ENCODE measurements at places on chromosomes 3 and 15.

- no peak for ATAC-seq
Observed at GRCh38 chr3:123229145-123229544, 27.4 kb downstream of the SEC22A start.

- ATAC-seq: no peak
Observed at GRCh38 chr15:22811640-22812039, 25.2 kb downstream of the NIPA1 start.

GRCh38 chr3:8623741-8624140 is 20.9 kb downstream of the SSUH2 start:
- ATAC-seq: no peak

DNA sequence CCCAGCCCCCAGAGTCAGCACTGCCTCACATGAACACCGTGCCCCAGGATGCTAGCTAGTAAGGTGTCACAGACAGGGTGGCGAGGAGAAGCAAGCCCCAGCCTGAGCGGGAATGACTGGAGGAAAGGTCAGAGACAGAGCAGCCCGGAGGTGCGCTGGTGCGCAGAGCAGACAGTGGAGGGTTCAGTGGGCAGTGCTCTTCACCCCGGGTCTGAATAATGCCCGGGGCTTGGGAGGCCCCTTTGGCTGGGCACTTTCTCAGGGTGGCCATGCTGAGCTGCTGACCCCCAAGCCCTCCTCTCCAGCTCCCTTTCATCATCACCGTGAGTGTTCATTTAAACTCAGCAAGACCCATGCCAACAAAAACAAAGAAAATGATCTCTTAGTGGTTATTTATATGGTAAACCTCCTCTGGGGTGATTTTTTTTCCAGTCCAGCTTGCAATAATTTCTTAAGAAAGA is 110.8 kb downstream of the VGLL4 start:
- ATAC-seq: no peak

DNA sequence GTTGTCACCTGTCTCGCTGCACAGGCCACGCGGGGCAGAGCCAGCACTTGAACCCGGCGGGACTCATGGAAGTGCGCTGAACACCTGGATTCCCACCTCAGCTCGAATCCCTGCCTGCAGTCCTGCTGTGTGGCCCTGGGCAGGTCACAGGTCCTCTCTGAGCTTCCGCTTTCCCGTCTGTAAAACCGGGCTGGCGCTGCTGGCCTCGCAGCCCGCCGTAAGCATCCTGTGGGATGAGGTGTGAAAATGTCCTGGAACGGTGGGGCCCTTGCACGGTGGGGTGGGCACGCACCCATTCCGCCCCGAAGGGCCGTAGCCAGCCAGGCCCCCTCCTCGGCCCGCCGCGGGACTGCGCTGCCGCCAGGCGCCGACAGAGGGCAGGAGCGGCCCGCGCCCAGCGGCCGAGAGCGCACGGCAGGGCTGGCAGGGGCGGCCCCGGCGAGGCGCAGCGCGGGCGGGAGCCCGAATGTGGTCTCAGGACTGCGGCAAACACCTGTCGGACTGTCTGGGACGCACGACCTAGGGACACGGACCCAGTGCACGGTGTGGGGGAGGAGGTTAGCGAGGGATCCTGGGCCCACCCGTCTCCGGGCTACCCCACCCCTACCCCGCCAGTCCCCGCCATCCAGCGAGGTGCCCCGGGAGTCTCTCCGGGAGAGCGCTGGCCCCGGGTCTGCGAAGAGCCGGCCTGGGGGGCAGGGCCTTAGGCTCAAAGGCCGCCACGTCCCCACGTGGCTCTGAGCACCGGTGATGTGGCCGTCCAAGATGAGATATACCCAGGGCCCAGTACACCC is 40.4 kb downstream of the DNAJB8 start:
- ATAC-seq: peak; percentile 74

DNA sequence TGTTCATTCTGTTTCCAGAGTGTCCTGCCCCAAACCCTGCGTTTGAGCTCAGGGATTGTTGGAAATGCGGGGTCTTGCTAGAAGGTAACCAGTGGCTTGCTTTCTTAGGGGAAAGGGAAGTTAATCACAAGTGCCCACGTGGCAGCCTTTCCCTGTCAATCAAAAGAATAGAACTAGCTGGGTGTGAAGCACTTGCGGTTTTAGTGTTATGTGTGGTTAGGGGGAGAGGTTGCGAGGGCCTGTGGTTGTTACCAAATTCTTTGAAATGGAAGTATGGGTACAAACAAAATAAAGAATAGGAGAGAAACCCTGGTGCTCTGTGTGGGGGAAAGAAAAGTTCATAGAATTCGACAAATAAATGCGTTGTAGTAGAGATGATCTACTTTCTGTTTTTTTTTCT is 67.6 kb downstream of the FNDC3B start:
- no peak for ATAC-seq

- ATAC-seq: no peak
Observed at GRCh38 chr15:90924375-90924774, 8.0 kb downstream of the HDDC3 start.

GRCh38 chr15:61906961-61907752 is 153.1 kb downstream of the VPS13C start:
- no peak for ATAC-seq
